Neural crest cell (in vitro differentiated cells): ENCODE measurements at places on chromosomes 11 and 22. TPM values are rescaled to one million over a fixed set of nuclear protein-coding genes. Genes with fewer than 3 reads are reported as not detected.

DNA sequence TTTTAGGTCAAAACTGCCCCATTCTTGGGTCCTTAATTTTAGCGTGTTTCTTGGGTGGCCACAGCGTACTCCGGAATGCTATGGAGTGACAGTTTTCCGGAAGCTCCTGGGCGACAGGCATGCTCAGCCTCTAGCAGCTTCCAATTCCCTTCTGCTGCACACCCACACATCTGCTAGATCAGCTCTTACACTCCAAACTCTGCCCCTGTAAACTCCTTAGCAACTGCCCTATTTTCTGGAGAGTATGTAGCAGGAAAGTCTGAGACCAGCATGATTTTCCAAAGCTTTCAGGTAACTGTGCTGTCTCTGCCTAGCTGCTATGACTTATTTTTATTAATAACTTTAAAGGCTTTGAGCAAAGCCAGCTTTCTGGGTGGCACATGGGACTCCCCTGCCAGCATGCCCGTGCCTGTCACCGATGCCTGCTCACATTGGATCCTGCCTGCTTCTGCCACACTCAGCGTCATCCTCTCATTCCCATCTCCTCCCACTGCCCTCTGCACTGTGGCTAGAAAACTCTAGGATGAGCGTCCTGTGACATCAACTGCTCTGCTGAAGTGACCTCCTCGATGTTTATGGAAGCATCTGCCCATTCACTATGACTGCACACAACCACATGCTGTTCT, 17.3 kb downstream of the TOLLIP start:
- no peak for DNase-seq

- no peak for DNase-seq
Observed at GRCh38 chr22:30309951-30310741, 16.6 kb downstream of the TBC1D10A start.

GRCh38 chr22:21981874-21982273, 713 bp downstream of the TOP3B start:
- no peak for DNase-seq

- no peak for DNase-seq
Observed at GRCh38 chr11:47720651-47721050, 5.5 kb upstream of the AGBL2 start.

DNA sequence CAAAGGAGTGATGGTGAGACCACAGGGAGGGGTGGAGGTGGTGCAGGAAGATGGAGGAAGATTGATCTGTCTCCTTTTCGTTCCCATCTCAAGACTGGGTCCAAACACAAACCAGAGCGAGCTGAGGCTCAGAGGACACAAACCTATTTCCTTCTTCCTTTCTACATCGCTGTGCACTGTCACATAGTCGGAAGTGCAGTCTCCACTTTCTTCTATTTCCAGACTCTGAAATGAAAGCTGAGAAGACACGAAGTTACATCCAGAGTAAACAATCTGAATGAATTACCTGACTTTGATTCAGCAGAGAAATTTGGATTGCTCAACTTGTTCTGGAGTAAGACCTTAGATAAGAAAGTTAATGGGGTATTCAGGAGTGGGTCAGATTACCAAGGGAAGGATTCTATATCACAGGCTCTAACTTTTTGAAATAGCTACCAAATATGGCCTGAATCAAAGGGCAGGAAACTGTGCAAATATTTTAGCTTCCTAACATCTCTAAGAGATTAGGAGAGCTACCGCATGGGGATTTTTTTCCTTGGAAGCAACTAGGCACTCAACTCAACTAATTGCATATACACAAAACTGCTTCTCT, 14.4 kb downstream of the OVCH2 start:
- DNase-seq: no peak

DNA sequence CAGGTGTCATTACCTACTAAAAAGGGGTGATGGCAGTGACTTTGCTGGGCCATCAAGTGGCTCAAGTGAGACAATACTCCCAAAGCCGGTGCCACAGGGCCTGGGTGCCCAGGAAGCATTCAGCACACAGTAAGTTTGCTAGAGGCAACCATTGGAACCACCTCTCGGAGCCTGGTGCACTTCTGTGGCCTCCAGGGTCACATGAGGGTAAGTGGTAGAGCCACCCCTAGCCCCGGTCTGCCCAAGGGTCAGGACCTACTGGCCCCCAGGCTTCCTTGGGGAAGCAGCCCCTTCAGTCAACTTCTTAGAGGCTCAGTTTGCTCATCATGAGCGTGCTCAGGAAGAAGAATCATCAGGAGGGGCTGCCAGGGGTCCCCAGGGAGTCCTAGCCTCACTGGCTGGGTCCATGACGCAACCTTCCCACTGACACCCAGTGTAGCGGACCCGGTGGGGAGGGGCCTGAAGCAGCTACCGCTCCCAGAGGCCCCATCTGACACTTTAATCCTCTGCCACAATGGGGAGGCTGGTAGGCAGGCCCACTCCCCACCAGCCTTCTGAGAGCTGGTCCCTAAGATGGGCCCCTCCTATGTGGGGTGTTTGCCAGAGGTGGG, 17.5 kb upstream of the RASL10A start:
- DNase-seq: no peak

The F2 gene
- total RNA-seq: not detected in 2 replicates

GRCh38 chr11:37264783-37265182, 666.7 kb upstream of the RAG2 start:
- no peak for DNase-seq

GRCh38 chr11:58914821-58915543, 24.3 kb upstream of the GLYATL1 start:
- DNase-seq: no peak
